ENCODE measurements at places on chromosomes 5 and 9.

GRCh38 chr9:116506685-116507084, 180.4 kb upstream of the TRIM32 start:
- no peak for DNase-seq

DNA sequence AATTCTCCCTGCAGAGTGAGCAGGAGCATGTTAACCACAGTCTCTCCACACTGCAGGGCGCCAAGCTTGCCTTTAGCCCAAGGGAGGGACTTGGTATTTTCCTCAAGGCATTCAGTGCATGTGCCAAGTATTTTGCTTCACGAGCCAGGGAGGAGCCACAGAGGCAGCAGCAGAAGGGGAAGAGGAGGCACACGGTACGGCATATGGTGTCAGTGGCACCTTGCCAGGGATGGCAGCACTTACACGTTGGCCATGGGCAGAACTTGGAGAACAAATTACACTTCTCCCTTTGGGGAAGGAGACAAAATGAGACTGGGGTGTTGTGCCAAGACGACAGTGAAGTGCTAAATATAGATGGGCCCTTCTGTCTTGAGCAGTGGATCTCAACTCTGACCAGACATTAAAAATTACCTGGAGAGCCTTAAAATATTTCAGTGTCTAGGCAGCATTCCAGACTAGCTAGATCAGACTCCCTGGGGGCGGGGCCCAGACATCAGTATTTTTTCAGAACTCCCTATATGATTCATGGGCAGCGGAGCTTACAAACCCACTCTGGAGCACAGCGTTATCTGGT, 155.8 kb downstream of the DRD1 start:
- DNase-seq: peak; percentile 34

DNA sequence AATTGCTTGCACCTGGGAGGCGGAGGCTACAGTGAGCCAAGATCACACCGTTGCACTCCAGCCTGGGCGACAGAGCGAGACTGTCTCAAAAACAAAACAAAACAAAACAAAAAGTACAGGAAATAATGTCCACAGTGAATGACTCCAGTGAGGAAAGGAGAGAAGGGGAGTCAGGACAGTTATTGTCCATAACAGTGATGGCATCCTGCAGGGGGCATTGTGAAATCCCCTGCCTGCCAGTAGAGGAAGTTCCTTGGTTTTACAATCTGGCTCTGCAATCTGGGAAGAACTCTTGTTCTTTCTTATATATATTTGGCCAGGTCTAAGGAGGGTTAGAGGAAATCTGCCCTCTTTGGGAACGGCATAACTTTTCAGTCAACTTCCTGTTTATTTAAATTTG, 8.2 kb downstream of the SH3GL2 start:
- DNase-seq: no peak

DNA sequence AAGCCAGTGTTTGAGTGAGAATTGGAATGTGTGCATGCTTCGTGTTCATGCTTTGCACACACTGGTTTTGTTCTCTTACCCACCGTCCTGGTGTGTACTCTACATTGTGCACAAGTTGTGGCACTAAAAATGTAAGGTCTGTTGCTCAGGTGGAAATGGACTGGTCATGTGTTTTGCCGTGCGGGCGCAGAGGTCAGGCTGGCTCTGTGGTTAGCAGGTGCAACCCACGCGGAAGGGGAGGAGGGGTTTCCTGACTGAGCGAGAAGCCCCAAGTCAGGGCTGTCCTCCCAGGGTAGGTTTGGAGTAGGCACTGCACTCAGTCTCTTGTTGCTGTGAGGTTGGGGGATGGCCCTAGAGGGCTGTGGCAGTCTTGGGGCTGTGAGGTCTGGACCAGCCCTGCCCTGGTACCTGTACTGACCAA, 86.6 kb downstream of the EHMT1 start:
- no peak for DNase-seq

DNA sequence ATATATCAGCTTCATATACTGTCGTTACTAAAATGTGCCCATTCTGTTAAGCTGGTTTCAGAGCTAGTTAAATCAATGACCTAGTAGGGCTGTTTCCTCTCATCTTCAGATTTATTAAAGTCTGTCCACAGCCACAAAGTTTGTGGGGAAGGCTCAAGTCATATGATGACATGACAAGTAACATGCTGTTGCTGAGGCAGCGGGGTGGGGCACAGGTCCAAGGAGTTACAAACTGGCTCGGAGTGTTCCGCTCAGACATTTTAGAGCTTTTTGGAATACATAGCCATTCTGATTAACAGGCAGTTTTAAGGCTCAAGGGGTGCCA, 2.7 kb upstream of the ANP32B start:
- peak; percentile 77 for DNase-seq

GRCh38 chr9:116141864-116142561, 11.6 kb upstream of the PAPPA start:
- DNase-seq: peak; percentile 40

- no peak for DNase-seq
Observed at GRCh38 chr5:105849701-105850100, 1821.0 kb downstream of the EFNA5 start.

DNA sequence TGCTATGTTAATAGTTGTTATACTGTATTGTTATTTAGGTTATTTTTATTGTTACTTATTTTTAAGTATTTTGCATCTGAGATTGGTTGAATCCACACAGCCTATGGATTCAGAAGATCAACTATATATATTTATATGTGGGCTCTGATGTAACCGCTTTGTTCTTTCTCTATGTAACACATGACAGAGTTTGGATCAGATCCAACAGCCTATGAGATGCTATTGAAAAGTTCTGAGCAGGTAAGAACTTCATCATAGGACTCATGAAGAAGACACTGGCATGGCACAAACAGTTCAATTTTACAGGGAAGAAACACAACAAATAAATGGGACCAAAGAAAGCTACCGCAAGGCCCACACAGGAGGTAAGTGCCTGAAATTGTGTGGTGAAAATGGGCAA, 93.4 kb downstream of the GNAQ start:
- no peak for DNase-seq

DNA sequence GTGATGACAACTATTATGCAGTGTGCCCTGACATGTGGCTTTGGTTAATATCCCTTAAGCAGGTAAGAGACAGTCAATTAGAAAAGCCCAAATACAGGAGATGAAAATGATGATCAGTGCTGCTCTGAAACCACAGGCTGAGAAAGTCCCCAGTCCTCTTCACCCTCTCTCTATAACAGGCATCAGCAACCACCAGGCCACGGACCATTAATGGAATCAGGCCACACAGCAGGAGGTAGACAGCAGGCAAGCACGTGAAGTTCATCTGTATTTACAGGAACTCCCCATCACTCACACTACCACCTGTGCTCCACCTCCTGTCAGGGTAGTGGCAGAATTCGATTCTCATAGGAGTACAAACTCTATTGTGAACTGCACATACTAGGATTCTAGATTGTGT, 591.6 kb upstream of the CYLC2 start:
- no peak for DNase-seq

- no peak for DNase-seq
Observed at GRCh38 chr5:40675396-40676133, 4.2 kb upstream of the PTGER4 start.

DNA sequence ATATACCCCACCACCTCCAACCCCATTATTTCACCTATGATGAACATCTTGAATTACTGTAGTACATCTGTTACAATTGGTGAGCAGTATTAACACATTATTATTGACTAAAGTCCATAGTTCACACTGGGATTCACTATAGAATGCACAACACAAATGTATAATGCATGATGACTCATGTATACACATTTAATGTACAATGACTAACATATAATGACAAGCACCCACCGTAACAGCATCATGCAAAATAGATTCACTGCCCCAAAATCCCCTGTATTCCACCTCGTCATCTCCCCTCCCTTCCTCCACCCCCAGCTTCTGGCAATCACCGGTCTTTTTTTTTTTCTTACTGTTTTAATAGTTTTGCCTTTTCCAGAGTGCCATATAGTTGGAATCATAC, 47.1 kb upstream of the NEK6 start:
- no peak for DNase-seq

- DNase-seq: peak; percentile 80
Observed at GRCh38 chr9:135343837-135344522, 135.6 kb upstream of the PPP1R26 start.

GRCh38 chr5:93721071-93721470, 20.3 kb downstream of the POU5F2 start:
- DNase-seq: no peak

All from Right ventricle myocardium superior (tissue), 1 donor.